Cerebellar cortex (tissue), 1 donor: ENCODE measurements at places on chromosomes 2 and 18.

- DNase-seq, result no peak
Observed at GRCh38 chr18:68436485-68436884, 278.4 kb downstream of the TMX3 start.

DNA sequence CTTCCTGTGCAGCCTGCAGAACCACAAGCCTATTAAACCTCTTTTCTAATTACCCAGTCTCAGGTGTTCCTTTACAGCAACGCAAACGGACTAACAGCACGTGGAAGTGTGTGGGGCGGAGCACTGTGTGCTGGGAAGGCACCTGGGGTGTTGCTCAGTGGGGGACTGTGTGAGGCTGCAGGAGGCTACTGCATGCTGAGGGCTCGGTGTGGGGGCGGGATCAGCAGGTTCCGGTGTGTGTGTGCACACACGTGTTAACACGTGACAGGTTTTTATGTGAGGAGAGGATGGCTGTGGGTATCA lies 58.9 kb downstream of the ANKMY1 start:
- DNase-seq, result no peak

GRCh38 chr2:226796840-226797288 lies 2.8 kb downstream of the IRS1 start:
- no peak for DNase-seq

DNA sequence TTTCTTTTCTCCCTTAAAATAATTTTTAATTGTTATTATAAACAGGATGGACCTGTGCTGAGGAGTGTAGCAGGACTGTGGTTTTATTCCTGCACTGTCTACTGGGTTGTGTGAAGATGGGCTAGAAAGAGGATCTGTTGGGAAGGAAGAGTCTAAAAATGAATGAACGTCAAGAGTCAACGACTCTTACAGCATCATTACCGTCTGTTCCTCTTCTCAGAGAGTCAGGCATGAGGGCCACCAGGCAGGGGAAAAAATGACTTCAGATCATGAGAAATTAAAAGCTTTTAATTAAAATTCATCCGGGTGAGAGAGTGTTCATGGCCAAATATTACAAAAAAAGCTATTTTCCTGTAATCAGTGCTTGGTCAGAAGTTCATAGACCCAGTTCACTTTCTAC lies 32.6 kb downstream of the SRSF7 start:
- DNase-seq, result no peak

- no peak for DNase-seq
Observed at GRCh38 chr18:6792391-6792790, 62.9 kb downstream of the ARHGAP28 start.

- DNase-seq, result no peak
Observed at GRCh38 chr18:31624892-31625640, 33.4 kb downstream of the TTR start.
